ENCODE measurements at places on chromosomes 3 and 15.

DNA sequence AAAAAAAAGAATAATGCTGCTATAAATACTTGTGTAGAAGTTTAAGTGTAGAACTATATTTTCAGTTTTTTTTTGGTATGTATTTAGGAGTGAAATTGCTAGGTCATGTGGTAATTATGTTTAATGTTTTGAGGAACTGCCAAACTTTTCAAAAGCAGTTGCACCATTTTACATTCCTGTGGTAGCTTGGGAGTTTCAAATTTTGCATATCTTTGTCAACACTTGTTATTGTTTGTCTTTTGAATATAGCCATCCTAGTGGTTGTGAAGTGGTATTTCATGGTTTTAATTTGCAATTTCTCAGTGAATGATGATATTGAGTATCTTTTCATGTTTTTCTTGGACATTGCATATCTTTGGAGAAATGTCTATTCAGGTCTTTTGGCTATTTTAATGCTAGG lies 30.4 kb downstream of the SKIL start:
- no peak for DNase-seq

GRCh38 chr3:10432156-10432845 lies 73.1 kb downstream of the ATP2B2 start:
- no peak for DNase-seq

- no peak for DNase-seq
Observed at GRCh38 chr15:33341953-33342352, 31.2 kb downstream of the RYR3 start.

GRCh38 chr15:30954674-30955073 lies 36.8 kb downstream of the MTMR10 start:
- no peak for DNase-seq

DNA sequence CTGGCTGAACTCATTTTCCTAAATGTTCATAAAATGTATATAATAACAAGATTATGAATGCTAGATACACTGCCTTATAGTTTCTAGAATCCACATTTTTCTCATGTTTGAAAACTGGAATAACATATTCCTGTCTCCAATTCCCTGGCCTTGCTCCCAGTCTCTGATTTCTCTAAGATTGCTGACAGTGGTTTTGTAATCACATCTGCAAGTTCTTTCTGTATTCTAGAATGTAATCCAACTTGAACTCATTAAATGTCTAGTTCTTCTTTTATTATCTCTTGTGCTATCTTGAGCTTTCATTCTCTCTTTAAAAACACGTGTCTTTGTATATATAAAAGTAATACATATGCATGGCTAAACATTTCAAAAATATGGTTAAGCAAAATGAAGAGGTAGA lies 215.2 kb upstream of the ADAMTS9 start:
- DNase-seq, result no peak

DNA sequence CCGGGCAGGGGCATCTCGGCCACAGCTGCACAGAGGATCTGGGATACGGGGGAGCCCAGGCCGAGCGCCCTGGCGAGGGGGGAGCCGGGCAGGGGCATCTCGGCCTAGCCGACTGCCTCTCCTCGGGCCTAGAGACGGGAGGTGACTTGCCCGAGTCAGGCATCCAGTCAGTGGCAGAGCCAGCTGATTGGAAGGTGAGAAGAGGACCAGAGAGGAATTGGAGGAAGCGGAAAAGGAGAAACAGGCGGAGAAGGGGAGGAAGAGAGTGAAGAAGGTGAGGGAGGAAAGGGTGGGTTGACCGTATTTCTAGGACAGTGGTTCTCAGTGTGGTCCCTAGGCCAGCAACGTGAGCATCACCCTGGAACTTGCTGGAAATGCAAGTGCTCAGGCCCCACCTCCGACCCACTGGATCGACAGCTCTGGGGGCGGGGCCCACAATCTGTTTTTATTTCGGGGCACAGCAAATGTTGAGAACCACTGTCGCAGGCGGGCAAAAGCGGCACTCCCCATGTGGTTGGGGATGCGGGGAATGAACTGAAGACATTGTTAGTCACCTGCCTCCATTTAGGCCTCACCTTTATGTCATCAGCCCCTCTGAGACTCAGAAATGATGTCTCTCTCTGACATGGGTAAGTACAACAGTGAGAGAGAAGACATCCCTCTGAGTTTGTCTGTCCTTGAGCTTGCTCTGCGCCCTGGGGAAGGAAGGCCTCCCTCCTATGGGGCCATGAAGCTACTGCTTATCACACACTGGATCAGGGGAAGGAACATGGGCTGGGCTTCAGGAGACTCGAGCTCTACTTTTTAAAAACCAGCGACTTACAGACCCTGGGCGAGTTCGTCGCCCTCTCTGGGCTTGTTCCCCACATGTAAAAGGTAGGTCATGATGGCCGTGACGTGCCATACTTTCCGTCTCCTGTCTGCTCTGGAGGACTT lies 1.0 kb upstream of the MELTF start:
- no peak for DNase-seq

GRCh38 chr3:24713516-24713915 lies 218.9 kb upstream of the THRB start:
- DNase-seq, result no peak

- DNase-seq, result no peak
Observed at GRCh38 chr3:169264711-169265110, 398.8 kb downstream of the MECOM start.

DNA sequence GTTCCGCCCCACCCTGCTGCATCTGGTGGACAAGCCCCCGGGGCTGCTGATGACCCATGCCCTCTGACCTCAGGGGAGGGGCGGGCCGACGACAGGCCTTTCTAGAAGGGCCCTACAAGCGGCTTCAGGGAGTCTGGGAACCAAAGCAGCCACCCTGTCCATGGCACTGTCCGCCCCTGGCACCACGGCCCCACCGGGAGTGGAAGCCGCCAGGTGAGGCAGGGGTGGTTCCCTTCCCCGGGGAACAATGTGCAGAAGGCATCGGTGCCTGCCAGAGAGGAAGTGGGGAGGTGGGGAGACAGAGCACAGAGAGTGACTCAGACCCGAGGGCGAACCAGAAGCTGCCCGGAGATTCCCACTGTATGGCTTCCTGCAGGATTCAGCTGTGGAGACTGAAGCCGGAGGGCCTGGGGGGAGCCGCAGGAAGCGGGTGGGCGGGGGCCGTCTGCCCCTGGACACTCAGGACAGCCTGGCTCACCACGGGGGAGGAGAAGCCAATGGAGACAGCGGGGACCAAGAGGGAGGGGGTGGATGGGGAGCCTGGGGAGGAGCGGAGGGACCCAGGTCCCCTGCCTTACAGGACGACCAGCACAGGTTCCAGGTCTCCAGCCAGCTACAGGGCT lies 134.0 kb downstream of the TPRA1 start:
- DNase-seq, result no peak

- DNase-seq, result no peak
Observed at GRCh38 chr3:32583708-32584107, 13.1 kb upstream of the DYNC1LI1 start.

DNA sequence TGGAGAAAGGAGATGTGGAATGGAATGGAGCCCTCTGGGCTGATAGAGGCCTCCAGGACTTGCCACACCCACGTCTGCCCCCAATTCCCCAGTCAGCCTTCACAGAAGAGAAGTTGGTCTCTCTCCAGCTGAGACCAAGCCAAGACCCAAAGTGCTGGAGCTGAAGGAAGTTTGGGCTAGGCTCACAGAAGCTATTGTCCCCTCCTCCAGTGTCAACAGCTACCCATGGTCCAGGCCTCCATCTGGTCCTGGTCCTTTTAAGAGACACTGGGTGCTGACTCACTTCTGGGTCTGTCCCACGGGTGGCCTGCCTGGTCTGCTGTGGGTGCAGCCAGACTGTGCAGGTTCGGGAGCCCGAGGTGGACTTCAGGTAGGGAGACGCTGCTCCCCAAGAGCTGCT lies 179.8 kb downstream of the APBA2 start:
- no peak for DNase-seq

- DNase-seq, result no peak
Observed at GRCh38 chr3:112629425-112629824, 11.5 kb downstream of the CCDC80 start.

DNA sequence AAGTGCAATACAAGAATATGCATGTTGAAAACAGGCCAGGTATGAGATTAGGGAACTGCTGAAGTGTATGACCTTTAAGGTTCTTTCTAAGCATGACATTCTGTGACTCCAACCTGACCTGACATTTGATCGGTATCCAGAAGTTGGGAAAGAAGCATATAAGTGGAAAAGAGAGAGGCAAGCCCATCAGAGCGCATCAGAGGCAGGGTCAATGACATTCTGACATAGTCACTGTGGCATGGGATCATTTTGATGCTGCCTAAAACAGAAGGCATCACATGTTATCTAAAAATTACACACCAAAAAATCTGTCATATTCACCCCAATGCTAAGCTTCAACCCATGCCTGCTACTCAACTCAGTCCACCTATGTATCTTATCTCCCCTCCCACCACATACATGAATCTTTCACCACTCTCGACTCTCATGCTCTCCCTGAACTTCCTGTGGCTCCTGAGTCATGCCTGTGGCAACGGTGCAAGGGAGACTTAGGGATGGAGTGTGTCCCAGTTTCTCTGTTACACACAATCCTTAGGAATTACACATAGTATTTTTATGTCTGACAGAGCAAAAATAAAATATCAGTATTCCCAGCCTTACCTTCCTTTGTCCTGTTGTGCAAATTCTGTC lies 20.5 kb upstream of the LRRN1 start:
- DNase-seq, result no peak

DNA sequence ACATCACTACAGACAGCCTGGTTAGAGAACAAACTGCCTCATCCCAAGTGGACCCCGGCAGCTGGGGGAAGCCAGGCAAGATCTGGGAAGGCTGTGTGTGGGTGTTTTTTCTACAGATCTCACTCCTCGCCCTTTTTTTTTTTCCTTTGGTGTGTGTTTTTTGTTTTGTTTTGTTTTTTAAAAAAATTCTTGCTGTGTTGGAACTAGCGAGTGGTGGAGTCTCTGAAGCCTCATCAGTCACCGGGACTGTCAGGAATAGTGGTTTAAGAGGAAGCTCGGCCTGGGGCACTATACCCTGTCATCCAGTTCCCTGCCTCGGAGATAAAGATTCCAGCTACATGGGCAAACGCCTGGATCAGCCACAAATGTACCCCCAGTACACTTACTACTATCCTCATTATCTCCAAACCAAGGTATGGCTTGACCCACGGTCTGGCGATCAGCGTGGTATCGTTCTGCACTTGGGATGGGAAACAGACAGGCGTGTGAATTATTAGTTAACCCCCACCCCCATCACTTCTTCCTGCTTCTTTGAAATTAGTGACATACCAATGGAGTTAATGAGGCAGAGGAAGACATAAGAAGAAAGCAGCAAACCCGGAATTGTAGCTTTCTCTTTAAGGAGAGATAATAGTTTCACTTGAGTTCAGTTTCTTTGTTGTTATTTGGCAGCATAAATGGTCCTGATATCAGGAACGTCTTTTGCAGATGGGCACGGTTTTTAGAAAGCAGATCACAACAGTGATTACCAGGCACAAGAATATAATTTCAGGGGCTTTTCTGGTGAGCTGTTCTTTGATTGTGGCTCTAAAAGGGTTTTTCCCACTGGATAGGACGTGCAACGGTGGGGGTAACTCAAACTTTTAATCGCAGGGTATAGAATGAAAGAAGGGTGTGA lies 722 bp downstream of the RBMS3 start:
- no peak for DNase-seq

DNA sequence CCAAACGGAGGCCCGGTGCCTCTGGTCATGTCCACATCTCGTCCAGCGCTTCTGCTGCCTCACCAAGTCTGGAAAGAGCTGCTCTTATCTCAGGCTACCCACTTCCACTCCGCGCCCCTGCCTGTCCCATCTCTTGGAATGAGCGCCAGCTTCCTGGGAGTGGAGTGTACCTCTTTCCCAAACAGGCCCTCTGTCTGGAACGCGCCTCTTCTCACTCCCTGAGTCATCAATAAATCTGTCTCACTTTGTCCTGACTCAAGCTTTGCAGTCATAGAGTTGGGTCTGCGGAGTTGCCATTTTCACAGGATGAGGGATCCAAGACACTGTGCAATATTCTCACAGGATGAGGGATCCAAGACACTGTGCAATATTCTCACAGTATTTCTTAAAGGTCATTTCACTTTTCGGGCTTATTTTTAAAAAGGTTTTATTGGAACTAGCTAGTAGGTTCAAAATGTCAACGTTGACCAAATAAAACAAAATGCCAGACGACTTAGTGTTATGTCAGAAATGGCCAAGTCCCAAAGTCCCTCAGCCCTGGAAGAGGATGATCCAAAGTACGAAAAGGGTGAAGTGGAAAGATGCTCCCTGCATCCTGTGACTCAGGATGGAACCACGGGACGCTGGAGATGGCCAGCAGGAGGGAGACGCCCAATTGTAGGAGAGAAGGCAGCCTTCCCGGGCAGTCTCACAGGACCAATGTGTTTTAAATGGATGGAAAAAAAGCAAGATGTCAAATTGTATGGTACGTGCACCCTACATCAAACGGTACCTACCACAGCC lies 81.1 kb downstream of the CHSY1 start:
- no peak for DNase-seq

GRCh38 chr15:57376696-57377477 lies 582 bp downstream of the CGNL1 start:
- no peak for DNase-seq

DNA sequence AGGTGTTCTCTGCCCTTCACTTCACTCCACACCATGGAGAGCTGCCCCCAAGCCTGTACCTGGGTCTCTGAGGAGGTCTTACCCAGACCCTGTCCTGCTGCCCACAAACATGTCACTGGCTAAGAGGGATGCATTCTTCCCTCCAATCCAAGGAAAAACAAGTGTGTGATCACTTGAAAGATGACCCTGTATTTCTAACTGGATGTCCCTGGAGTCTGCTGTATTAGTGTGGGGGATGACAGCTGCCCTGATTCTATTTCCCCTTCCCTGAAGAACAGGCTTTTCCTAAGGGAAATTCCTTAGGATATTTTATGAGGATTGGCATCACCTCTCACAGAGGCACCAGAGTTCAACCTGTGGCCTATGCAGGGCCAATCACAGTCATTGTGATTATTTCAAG lies 55.0 kb upstream of the GATA2 start:
- DNase-seq, result no peak

GRCh38 chr3:32398531-32398930 lies 6.9 kb downstream of the CMTM7 start:
- DNase-seq, result no peak

DNA sequence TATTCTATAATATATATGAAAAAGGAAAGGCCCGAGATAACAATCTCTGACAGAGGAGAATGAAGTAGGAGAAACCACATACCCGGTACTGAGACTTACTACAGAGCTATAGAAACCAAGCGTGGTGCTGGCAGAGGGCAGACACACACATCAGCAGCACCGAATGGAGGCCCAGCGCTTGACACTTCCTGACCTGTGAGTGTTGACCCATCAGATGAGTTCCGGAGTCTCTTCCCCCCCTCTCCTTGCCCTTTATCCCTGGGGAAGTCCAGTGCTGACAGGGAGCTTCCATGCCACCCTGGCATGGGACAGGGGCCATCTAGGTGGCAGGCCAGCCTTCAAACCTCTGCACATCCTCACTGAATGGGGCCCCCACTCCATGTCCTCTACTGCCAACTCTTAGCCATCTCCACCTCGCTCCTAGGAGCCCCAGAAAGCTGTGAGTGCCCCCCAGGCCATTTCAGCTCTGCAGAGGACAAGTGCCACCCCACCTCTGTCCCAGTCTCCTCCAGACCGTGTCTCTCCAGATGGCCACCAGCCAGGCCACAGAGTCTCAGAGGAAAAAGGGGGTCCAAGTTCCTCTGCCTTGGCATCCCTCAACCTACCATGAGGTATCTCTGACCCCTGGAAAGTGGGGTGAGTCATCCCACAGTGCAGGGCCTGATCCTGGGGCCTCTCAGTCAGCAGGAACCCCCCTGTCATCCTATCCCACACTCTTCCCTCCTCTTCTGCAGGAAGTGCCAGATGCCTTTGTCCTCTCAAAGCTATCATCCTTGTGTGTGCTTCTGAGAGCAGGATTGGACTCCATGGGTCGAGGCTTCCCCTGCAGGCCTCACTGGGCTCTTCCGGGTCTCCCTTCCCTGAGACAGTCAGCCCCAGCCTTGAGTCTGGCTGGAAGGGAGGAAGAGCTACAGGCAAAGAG lies 116.5 kb upstream of the ALDH1A3 start:
- no peak for DNase-seq

Measured in T-helper 17 cell (primary cell).